ENCODE measurements at places on chromosomes 5 and 9. TPM values are rescaled to one million over a fixed set of nuclear protein-coding genes. Genes with fewer than 3 reads are reported as not detected.

Gene HSPB3
- 0.94 TPM for total RNA-seq

Gene GTF3C4
- 25.7 TPM for total RNA-seq

Gene ADAMTS2
- 1.9 TPM for total RNA-seq

Gene LAMC3
- total RNA-seq = 2.2 TPM

Gene SOHLH1
- total RNA-seq = not detected

Gene NR5A1
- not detected for total RNA-seq

Gene UNC13B
- total RNA-seq = 31.9 TPM

Gene OGN
- total RNA-seq = 1.6 TPM

Gene GRM6
- total RNA-seq = 0.63 TPM

Gene C9
- total RNA-seq = not detected

Gene SLC36A2
- not detected for total RNA-seq

Gene TMEM38B
- total RNA-seq = 17.5 TPM

Gene DHFR
- 20.7 TPM for total RNA-seq

Gene GPR21
- 17.2 TPM for total RNA-seq

Gene MEIKIN
- total RNA-seq = not detected

Gene CENPK
- 11.3 TPM for total RNA-seq

Gene CWC27
- 36.9 TPM for total RNA-seq

Gene HSD17B3
- total RNA-seq = 0.63 TPM

Gene PGM5
- total RNA-seq = 1.6 TPM

Gene PAPPA
- total RNA-seq = not detected

Gene CRB2
- total RNA-seq = 7.2 TPM

Gene MTAP
- 21.6 TPM for total RNA-seq

Gene C9orf153
- total RNA-seq = 1.3 TPM

Gene GFI1B
- not detected for total RNA-seq

Gene ASPN
- 1.3 TPM for total RNA-seq

Gene BNC2
- total RNA-seq = 0.31 TPM

Gene GRIA1
- 356 TPM for total RNA-seq

Gene CAMK2A
- total RNA-seq = 13.8 TPM

Gene CHD1
- 126 TPM for total RNA-seq

Gene CTNND2
- total RNA-seq = 136 TPM

Data from parietal lobe (tissue), 2 donors.